Left lobe of liver (tissue), 2 donors: ENCODE measurements at places on chromosomes 5 and 9.

- no peak for DNase-seq
Measured at GRCh38 chr5:60226128-60226527, 332.6 kb upstream of the PDE4D start.

GRCh38 chr5:147844846-147845245 is 13.4 kb upstream of the SPINK1 start:
- DNase-seq: no peak

DNA sequence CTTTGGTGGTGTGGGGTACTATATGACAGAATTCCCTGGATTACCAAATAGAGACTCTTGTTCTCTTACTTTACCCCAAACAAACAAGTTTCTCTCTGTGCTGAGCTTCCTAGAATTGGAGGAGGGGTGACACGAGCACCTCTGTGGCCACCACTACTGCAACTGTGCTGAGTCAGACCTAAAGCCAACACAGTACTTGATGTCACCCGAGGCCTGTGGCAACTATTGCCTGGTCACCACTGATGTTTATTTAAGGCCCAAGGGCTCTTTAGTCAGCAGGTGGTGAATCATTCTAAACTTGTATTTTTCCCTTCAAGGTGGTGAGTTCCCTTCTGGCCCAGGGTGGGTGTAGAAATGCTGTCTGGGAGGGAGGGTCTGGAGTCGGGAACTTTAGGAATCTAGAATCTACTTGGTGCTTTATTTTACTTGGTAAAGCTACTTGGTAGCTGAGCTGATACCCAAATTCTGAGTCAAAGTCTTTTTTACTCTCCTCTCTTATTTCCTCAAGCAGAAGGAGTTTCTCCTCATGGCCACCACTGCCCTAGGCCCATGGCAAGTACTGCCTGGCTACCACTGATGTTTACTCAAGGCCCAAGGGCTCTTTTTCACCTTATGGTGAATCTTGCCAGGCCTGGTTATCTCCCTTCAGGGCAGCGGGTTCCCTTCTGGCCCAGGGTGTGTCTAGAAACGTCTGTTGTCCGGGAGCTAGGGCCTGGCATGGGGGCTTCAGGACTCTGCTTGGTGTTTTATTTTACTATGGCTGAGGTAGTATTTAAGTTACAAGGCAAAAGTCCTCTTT is 9.8 kb downstream of the LURAP1L start:
- peak; percentile 81 for DNase-seq

GRCh38 chr9:125986966-125987365 is 239.8 kb downstream of the PBX3 start:
- peak; percentile 22 for DNase-seq

DNA sequence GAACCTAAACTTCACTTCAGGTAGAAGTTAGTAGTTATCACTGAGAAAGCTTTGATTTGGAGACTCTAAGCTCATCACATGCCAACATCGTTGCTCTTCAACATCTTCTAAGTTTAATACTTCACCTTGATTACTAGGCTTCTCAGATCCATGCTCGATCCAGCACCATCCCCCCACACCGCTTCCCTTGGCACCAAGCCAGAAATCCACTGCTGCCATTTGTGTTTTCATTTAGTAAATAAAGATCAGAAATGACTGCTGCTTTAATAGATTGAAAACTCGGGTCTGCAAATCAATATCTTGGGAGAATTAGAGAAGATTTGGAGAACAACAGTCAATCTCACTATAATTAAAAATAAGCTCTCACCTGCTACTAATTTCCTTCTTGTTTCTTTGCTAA is 214.7 kb upstream of the NR4A3 start:
- no peak for DNase-seq

- no peak for DNase-seq
Measured at GRCh38 chr5:105593011-105593760, 2030.6 kb upstream of the NUDT12 start.
